ENCODE measurements at places on chromosomes 11 and 22. TPM values are rescaled to one million over a fixed set of nuclear protein-coding genes. Genes with fewer than 3 reads are reported as not detected.

CCDC157 gene
- 2.9 TPM for total RNA-seq

CDCA5 gene
- 75.2 TPM for total RNA-seq

OR2AG1 gene
- total RNA-seq: not detected

OR10A2 gene
- not detected for total RNA-seq

TRIM51 gene
- total RNA-seq: not detected

DDI1 gene
- not detected for total RNA-seq

RIMBP3B gene
- 0.31 TPM for total RNA-seq

TBC1D22A gene
- 10.1 TPM for total RNA-seq

FAT3 gene
- 0.72 TPM for total RNA-seq

OR51B2 gene
- not detected for total RNA-seq

TLCD5 gene
- 7.9 TPM for total RNA-seq

MIAT gene
- total RNA-seq: 0.39 TPM

UBQLN3 gene
- total RNA-seq: not detected

BAIAP2L2 gene
- total RNA-seq: 4.3 TPM

OR51G2 gene
- not detected for total RNA-seq

SCN3B gene
- total RNA-seq: 0.15 TPM

IGF2 gene
- 2.3 TPM for total RNA-seq

CLDN5 gene
- total RNA-seq: not detected

TSSK2 gene
- not detected for total RNA-seq

SLC25A45 gene
- 12.5 TPM for total RNA-seq

GGT5 gene
- 1.3 TPM for total RNA-seq

RAB38 gene
- 1.0 TPM for total RNA-seq

OR5B12 gene
- total RNA-seq: not detected

SEPTIN3 gene
- 1.2 TPM for total RNA-seq

FAM227A gene
- total RNA-seq: 1.1 TPM

MYBPC3 gene
- 0.10 TPM for total RNA-seq

KCNQ1 gene
- total RNA-seq: 0.24 TPM

CHST1 gene
- total RNA-seq: 1.2 TPM

ABCG4 gene
- total RNA-seq: 0.36 TPM

SLC22A25 gene
- not detected for total RNA-seq

TTC36 gene
- not detected for total RNA-seq

INPP5J gene
- total RNA-seq: 0.68 TPM

CCDC116 gene
- not detected for total RNA-seq

ACAD8 gene
- total RNA-seq: 9.3 TPM

OR1S2 gene
- total RNA-seq: not detected

SART1 gene
- 55.7 TPM for total RNA-seq

VPREB1 gene
- total RNA-seq: not detected

YPEL1 gene
- 0.08 TPM for total RNA-seq

SCO2 gene
- 6.5 TPM for total RNA-seq

OR52I1 gene
- total RNA-seq: not detected

PTPRJ gene
- 53.9 TPM for total RNA-seq

ZC3H12C gene
- 7.9 TPM for total RNA-seq

KCNJ1 gene
- total RNA-seq: not detected

ANKK1 gene
- total RNA-seq: not detected

KCNA4 gene
- total RNA-seq: not detected

DEUP1 gene
- not detected for total RNA-seq

OR52H1 gene
- total RNA-seq: not detected

MUC15 gene
- total RNA-seq: not detected

CCDC34 gene
- 31.2 TPM for total RNA-seq

CASP5 gene
- total RNA-seq: not detected

FIBIN gene
- not detected for total RNA-seq
